ENCODE measurements at places on chromosomes 7 and 10.

- no peak for DNase-seq
Measured at GRCh38 chr7:12056381-12056780, 154.7 kb upstream of the TMEM106B start.

DNA sequence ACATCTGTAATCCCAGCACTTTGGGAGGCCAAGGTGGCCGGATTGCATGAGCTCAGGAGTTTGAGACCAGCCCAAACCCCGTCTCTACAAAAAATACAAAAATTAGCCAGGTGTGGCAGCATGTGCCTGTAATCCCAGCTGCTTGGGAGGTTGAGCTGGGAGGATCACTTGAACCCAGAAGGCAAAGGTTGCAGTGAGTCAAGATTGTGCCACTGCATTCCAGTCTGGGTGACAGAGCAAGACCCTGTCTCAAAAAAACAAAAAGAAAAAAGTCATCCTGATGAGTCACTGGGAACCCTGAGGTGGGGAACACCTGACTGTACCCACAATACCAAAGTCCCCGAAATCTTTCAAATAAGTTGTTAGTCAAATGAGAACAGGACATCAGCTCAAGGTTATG, 80.0 kb downstream of the NEBL start:
- no peak for DNase-seq

DNA sequence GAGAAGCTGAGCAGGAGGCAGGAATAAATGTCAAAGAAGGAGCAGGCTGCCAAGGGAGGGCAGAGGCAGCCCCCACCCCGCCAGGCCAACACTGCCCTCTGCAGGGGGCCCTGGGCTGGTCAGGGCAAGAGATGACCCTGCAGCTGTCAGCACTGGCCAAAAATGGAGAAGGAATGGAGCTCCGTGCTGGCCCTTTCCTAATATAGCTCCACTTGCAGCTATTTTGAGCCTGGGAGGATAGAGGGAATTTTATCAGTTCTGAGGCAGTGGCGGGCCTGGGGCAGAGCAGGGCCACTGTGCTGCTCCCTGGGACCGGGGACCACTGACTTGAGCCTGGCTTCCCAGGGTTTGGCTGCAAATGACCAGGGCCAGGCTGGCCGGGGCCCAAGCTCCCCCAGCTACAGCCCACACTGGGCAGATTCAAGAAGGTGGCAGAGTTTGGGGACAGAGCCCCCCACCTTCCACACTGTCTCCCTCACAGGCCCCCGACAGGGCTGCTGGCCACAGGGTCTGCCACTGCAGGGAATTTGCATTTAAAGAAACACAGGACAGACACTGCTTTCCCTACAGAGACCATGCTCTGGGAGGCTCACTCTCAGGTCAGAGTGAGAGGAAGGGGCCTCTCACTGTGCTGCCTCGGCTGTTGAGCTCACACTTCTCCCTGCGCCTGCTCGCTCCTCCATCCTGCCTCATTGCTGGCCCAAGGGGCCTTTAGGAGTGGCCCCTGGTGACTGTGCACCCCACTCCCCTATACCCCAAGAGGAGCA, 16.2 kb downstream of the LDB3 start:
- DNase-seq = no peak

DNA sequence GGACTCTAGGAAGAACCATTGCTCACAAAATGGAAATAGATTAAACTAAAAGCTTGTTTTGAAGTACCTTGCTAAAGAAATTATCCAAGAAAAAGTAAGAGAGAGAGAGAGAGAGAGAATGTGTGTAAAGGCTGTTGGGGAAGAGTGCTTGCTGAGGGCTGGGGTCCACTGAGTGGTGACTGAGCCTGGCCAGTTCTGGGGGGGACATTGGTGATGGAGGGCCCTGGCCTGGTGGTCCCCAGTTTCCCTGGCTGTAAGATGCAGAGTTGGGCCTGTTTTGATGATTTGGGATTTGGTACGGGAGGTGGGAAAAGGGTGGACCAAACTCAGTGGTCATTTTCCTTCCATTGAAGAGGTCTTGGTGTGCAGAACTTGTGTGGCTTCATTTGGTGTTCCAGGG, 880 bp downstream of the RAMP3 start:
- DNase-seq = no peak

GRCh38 chr7:121282129-121282528, 46.7 kb upstream of the WNT16 start:
- no peak for DNase-seq

DNA sequence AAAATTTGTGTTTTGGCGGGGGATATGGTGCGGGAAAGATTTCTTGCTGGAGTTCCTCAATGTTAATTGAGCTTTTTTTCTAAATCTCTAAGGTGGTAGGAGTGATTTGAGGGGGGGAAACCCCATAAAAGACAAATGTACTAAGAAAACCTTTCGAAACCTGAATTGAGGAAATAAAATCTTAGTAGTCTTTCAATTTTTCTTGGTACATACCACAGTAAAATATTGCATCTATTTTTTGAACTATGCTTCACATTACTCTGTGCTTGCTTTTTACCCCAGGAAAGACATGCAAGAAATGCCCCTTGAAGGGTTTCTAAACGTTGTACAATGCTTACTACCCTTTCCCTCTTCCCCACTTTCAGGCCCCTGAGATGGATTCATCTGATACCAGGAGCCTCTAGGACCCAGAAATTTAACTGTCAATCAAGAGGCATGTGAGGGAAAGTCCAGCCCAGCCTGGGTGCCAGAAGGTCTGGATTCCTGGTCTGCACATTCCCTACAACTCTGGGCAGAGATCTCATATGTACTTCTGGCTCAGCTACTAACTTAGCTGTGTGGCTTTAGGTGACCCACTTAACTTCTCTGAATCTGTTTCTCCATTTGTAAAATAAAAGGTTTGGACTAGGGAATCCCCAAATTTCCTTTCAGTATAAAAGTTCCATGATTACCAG, 5.8 kb upstream of the PDCD4 start:
- no peak for DNase-seq

DNA sequence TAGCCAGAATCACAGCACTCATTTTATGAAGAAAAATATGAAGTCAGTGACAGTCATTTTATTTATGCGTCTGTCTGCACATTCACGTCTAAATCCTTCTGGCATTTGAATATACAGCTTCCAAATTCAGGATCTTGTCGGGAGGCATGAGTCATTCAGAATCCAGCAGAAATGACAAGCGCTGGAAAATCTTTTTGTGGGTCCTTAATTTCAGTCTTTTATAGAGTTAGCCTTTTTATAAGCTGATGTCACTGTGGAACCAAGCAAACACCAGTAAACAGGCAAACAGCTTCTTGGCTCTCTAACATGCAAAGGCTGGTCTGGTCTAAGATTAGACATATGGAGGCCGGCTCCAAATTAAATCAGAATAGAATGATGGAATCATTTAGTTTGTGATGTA, 388.2 kb upstream of the TEX47 start:
- DNase-seq = no peak

DNA sequence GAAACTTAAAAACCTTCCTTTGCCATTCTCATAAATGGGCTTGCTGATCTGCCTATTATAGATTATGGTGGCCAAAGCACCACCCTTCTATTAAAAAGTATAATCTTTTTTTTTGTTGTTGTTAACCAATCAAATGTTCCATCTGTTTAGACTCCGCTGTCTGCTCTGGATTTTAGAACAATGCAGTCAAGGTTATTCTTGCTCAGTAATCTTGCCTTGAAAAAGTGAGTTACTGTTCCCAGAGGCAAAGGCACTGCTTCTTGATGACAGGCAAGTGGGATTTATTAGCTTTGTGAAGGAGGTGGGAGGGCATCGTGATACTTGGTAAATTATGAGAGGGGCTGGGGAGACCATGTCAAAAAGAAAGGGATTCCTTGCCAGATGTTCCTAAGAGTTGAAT, 143.5 kb downstream of the KIAA1217 start:
- no peak for DNase-seq

DNA sequence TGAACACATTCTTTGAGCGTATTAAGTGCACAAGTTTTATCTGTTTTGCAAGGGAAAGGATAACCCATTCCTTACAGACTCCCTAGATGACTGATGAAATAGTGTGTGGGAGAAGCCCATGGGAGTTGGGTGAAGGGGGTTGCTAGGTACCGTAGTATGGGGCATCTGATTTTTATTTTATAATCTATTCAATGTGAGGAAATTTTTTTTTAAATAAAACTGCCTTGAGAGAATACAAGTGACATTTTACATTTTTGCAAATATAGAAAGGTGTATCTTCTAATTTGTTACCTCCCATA, 1.4 kb downstream of the BTAF1 start:
- no peak for DNase-seq

GRCh38 chr7:105269397-105269796, 119.3 kb downstream of the SRPK2 start:
- no peak for DNase-seq

DNA sequence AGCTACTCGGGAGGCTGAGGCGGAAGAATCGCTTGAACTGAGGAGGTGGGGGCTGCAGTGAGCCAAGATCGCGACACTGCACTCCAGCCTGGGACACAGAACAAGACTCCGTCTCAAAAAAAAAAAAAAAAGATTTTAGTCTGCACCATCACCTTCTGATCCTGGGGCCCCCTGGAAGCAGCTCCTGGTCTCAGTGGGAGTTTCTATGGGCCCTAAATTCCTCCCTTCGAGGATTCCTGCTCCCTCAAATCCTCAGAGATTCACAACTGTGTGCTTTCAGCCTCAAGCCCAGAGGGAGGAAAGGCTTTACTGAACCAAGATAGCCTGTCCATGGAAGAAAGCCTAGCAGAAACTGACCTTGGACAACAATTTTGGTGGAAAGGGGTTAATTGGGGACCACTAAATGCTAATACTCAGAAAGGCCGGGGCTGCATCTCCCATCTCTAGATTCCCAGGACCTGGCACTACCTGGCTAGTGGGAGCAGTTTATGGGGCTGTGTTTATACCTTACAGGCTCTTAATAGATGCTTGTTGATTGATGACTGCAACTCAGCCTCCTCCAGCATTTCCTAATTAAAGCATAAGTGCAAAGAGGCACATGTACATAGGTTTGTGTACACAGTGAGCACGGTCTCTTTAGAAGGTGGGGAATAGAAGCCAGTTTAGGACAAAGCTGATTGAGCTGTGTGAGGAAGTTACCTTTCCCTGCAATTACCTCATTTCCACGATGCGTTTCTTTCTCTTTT, 9.2 kb upstream of the FGFR2 start:
- DNase-seq = no peak

DNA sequence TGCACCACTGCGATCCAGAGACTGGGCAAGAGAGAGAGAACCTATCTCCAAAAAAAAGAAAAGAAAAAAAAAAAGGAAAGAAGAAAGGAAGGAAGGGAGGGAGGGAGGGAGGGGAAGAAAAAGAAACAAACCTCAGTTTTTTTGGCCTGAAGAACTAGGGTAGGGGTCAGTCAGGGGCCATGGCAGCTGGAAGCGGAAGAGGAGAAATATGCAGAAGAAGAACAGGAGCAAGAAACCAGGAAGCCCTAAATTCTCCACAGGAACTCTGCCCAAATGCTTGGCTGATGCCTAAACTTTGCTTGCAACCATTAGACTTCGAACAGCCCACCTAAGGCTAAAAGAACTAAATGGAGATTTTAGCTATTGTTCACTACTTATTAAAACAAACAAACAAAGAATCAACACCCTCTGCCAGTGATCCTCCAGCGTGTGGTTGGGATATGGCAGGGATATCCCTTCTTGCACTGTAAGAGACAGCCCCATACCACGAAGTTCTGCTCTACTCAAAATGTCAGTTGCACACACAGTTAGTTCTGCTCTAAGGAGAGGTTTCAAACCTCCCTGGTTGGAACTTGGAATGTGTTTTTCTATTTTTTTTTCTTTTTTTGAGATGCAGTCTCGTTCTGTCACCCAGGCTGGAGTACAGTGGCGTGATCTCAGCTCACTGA, 139.5 kb downstream of the FAM107B start:
- DNase-seq = no peak

DNA sequence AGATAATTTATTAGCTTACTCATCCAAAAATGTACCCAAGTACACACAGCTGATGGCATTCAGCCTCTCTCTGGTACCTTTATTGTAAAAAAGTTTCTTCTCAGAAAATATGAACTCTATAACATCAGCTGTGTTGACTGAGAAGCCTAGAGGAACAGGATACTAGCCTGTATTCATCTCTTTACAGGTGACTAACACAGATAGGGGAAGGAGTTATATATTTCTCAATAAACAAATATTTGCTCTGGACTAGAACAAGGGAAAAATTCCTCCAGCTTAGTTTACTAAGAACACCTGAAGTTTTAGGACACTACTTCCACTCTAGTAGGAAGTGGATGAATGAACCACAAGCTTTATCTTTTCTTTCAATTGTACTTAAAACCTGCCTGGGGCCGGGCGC, 67.8 kb downstream of the ZNF248 start:
- no peak for DNase-seq

DNA sequence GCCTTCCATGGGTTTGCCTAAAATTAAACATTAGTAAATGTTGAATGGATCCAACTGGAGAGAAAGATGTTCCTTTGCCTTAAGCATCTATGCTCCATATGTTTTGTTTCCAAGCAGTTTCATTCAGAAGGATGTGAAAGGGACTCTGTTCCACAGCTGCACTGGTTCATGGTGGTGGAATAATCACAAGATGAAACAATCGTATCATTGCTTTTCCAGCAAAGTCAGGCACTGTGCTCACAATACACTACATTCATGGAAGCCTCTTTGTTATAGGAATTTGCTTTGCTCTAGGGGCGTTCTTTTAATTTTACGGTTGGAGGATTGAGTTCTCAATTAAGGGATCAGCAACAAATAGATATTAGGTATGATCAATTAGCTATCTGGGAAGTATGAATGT, 33.8 kb downstream of the RAMP3 start:
- no peak for DNase-seq

- DNase-seq = no peak
Measured at GRCh38 chr7:29854257-29854938, 48.1 kb downstream of the WIPF3 start.

DNA sequence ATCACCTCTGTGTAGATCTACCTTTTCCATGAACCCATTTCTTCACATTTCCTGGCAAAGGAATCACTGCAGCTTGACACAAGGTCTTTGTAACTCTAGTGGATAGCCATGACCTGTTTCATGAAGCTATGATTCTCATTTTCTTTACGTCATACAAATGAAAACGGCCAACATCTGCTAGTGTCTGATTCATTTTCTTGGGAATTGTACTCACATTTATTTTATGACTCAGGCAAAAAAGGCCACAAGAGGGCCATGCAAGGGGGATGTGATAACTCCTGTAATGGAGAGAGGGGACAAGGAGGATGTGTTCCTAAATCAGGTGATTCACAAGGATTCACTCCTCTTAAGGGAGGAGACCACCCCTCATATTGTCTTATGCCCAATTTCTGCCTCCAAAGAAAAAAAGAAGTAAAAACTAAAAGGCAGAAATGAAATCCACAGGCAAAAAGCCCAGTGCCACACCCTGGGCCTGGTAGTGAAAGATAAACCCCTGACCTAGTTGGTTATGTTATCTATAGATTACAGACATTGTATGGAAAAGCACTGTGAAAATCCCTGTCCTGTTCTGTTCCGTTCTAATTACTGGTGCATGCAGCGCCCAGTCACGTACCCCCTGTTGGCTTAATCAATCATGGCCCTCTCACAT, 249.9 kb downstream of the IPMK start:
- no peak for DNase-seq

DNA sequence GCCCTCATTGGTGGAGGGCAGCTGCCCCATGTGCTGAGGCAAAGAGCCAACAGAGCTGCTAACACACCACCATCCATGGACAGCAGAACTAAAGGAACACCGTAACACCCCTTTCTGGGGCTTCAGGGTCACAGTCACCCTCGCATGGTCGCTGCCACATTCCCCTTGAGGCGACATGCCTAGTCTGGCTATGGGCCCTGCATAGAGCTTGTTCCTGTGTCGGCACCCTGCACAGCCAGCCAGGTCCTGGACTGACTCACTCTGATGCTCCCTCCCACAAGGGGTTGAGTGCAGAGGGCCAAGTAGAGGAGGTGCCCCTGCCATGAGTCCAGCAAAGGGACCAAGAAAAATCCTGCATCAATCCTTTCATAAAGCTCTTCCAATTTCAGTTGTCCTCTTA, 77.8 kb downstream of the GNAT3 start:
- no peak for DNase-seq

Measured in CD8-positive, alpha-beta memory T cell (primary cell).